ENCODE measurements at places on chromosomes 7 and 10.
A peak's percentile ranks its signal among the peaks of the same experiment; 100 is the strongest.

- no peak for DNase-seq
These were observed 604.9 kb upstream of the ADARB2 start for GRCh38 chr10:2342206-2342605.

- DNase-seq = peak; percentile 62
These were observed 6.4 kb upstream of the PRKCQ start for GRCh38 chr10:6586501-6586900.

GRCh38 chr7:139567647-139568345 lies 44.3 kb downstream of the CLEC2L start:
- no peak for DNase-seq

- no peak for DNase-seq
These were observed 276.5 kb downstream of the DGKB start for GRCh38 chr7:14626076-14626475.

DNA sequence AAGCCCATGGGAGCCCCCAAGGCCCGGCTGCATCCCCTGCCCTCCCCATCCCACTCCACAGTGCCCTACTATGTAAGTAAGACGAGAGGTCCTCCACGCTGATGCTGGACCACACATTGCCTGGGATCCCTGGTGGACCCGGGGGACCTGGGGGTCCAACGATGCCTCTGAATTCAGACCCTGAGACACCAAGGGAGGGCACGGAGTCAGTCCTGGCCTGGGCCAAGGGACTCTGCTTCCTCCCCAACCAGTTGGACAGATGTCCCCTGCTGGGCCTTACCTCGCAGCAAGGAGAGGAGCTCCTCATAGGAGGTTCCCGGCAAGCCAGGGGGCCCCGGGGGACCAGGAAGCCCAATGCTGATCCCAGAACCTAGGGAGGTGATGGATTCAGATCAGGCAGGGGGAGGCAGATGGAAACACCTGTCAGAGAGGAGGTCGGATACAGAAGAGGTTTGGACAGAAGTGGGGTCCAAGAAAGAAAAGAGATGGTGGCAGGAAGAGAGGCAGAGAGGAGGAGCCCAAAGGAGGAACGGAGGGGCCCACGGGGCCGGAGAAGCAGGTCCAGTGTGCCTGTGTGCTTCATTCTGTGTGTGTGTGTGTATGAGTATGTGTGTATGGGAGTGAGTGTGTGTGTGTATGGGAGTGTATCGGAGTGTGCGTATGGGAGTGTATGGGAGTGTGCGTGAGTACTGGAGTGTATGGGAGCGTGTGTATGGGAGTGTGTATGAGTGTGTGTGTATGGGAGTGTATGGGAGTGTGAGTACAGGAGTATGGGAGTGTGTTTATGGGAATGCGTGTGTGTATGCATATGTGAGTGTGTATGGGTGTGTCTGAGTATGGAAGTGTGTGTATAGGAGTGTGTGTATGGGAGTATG lies 50.2 kb downstream of the COL17A1 start:
- DNase-seq = no peak

DNA sequence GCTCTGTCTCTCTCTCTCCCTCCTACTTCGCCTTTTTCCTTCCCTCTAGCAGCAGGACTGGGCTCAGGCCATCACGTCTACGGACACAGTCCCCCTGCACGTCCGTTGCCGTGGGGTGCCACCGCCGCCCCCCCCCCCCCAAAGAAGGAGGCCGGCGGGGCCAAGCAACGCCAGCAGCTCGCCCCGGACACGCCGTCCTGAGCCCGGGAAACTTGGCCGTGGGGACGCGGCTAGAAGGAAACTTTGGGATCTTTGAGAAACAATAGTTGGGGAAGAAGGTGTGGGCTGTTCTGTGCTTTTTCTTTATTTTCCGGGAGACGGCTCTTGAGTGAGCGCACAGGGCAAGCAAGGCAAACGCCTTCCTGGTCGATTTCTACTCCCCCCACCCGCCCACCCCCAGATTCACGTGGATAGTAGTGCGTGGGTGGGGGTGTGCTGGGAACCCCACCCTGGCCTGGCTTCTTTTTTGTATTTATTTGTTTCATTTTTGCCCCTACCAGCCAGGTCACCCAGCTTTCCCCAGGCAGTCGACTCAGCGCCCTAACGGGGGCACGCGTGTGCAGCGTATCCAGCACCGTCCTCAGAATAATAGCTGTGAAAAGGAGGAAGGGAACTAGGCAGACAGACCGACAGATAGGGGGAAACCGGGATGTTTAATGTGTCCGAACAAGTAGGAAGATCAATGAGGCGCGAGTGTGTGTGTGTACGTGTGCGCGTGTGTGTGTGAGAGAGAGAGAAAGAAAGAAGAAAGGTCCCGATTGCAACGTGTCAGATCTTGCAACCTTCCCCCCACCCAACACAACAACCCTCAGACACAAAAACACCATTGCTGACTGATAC lies 1.4 kb downstream of the MXI1 start:
- peak; percentile 54 for DNase-seq

DNA sequence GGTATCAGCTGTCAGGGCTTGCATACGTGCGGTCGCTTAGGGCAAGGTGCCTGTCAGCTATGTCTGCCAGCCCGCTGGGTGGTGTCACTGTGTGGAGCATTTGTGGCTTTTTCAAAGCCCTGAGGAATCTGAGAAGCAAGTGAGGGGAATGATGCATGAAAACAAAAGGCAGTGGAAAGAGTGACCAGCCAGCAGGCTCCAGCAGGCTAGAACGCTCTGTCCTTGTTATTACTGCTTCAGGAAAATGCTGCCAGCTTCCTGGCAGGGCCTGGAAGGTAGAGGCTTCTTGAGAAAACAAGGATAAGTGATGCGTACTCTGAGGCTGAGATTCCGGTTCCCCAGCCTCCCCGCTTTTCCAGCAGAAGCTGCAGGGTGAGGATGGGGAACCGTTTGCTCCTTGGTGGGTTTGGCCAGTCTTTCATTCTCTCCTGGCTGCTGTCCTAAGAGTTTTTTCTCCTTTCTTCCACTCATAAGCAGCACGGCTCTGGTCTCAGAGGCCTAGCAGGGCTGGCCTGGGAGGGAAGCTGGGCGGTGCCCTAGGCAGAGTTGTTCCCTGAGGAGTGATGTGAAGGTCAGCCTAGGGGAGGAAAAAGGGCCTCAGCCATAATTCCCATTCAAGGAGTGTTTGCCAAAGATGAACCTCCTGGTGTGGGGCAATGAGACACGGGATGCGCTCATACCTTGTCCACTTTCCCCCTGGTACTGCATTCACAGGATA lies 42.8 kb upstream of the MKLN1 start:
- DNase-seq = no peak

GRCh38 chr7:120806669-120807068 lies 51.3 kb downstream of the TSPAN12 start:
- no peak for DNase-seq

DNA sequence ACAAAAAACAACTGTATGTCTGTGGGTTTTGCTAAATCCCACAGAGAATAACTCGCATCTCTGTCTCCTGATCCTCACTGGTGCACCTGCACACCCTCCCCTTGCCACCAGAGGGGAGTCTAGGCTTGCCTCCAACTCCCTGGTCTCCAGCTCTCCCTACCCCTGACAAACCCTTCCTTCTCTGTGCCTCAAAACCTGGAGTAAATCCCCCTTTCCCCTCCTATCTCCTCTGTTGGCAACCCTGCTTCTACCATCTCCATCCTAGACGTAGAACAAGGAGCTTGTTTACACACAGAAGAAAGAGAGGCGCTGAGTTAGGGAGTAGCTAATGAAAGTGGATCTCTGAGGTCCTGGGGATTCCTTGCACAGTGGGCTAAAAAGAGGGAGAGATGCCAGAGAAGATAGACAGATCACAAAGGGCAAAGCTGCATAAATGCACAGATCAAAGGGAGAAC lies 6.0 kb downstream of the MBLAC1 start:
- peak; percentile 81 for DNase-seq

DNA sequence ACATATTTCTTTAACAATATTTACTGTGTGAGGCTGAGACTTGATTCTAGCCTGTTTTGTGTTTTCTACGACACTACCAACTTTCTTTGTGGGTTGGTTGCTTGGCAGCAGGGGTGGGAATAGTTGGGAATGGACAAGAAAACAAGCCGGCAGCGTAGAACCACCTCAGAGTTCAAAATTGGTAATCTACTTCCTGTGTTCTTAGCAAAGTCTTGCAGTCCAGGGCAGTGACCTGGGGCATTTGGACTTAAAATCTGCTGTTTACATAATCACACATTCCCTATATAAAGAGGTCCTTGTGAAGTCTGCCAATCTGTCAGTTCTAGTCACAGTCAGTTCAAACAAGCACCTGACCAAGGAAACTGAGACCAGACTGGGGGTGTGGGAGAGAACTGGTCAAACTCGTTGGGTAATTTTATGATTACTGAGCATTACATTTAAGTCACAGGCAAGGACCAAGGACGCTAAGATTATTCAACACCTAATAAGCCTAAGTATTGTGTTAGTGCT lies 167.9 kb downstream of the CPEB3 start:
- no peak for DNase-seq

GRCh38 chr10:114487815-114488536 lies 83.7 kb upstream of the AFAP1L2 start:
- DNase-seq = no peak

GRCh38 chr10:59586407-59586891 lies 123.2 kb downstream of the SLC16A9 start:
- no peak for DNase-seq

Data from activated naive CD4-positive, alpha-beta T cell treated with anti-CD3 and anti-CD28 coated beads, Interleukin-2, amount 10 ng/mL, durations not matched to agents 7 days and 5 days (primary cell).